ENCODE measurements at places on chromosomes 5 and 9.

DNA sequence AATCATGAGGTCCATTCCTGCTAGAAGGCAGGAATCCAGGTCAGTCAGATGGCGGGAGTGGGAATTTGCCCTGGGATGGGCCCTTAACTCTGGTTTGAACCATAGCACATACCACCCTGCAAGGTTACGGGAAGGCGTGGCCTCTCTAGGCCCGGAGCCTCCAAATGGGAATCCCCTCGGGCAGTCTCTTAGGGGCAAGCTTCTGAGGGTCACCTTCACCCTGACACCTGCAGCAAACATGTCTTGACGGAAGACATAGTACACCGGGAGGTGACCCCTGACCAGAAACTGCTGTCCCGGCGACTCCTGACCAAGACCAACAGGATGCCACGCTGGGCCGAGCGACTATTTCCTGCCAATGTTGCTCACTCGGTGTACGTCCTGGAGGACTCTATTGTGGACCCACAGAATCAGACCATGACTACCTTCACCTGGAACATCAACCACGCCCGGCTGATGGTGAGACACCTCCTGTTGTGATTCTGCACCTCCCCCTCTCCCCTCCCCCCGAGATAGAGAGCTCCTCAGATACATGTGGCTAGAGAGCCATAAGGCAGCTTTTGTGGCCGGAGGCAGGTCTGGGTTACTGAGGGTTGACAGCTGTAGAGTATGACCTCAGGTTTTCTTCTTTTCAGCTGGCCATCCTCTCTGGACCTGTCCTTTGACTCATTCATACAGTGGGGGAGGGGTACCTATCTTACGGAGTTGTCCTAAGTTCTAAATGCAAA, 957 bp downstream of the PRELID1 start:
- H3K27ac ChIP-seq = peak overlapping the region; percentile 94
- no peak for DNase-seq
- no peaks in the 10 kb centered on the region for H3K27me3 ChIP-seq
- peaks cover 34% of the 10 kb centered on the region for H3K4me1 ChIP-seq
- peak overlapping the region; percentile 97 for H3K4me3 ChIP-seq
- H3K36me3 ChIP-seq = no peaks in the 10 kb centered on the region

DNA sequence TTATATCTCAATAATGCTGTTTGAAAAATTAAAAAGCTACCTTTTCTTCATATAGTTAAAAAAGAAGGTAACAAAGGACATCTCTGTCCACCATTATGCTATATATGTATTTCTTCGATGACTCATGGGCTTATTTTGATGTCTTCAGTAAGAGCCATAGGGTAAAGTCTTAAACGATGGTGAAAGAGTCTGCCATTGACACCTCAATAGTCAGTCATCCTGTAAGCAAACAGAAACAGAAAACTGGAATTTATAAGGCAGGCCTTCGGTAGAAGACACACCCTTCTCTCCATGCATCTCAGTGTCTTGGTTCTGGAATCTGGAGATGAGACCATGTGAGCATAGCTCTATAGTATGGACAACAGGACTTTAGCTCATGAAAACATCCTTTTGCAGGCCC, 87.0 kb upstream of the ZNF462 start:
- no peak overlapping the region for H3K4me3 ChIP-seq
- no peak for DNase-seq
- H3K36me3 ChIP-seq = no peaks in the 10 kb centered on the region
- no peaks in the 10 kb centered on the region for H3K4me1 ChIP-seq

DNA sequence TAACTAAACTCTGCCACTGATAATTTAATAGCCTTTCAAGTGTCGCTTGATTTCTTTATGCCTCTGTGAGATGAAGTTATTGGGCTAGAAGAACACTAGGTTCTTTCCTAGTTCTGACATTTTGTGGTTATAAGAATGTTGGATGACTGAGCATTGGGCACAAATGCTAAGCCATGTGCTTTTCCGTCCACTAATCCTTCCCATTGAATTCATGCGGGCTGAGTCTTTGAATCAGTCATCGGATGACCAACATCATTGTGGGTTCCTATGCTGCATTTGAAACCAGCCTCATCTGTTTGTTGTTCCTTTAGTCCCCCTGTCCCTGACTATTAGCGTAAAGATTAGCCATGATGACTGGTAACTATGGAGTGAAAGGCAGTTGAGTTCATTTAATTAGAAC, 58.5 kb downstream of the ALDH1A1 start:
- no peak overlapping the region for H3K4me3 ChIP-seq
- no peaks in the 10 kb centered on the region for H3K4me1 ChIP-seq
- no peaks in the 10 kb centered on the region for H3K36me3 ChIP-seq
- no peak overlapping the region for H3K27ac ChIP-seq
- DNase-seq = no peak

DNA sequence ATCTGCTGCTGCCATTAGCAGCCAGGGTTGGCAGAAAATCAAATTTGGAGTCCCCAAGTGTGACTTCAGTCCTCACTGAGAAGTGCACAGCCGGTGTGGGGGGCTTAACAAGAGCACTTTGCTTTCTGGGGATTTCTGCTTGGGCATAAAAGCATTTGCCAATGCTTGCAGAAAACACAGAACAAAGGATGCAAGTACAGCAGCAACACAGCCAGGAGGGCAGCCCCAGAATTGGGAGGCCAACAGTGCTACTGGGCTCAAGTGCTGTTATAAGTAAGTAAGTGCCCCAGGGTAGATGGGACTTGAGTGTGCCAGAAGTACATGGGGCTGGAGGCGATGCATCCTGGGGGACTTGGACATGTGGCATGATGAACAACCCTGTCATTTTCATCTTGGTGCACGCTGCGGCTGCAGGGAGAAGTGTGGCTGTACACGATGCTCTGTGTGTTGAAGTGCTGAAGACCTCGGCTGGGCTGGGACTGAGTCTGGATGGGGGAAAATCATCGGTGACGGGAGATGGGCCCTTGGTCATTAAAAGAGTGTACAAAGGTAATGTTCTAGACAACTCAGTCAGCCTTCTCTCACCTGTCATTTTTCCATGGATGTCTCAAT, 73.3 kb downstream of the GOLPH3 start:
- H3K27me3 ChIP-seq = no peaks in the 10 kb centered on the region
- peaks cover 14% of the 10 kb centered on the region for H3K36me3 ChIP-seq
- DNase-seq = no peak
- H3K4me1 ChIP-seq = no peaks in the 10 kb centered on the region
- no peak overlapping the region for H3K27ac ChIP-seq

DNA sequence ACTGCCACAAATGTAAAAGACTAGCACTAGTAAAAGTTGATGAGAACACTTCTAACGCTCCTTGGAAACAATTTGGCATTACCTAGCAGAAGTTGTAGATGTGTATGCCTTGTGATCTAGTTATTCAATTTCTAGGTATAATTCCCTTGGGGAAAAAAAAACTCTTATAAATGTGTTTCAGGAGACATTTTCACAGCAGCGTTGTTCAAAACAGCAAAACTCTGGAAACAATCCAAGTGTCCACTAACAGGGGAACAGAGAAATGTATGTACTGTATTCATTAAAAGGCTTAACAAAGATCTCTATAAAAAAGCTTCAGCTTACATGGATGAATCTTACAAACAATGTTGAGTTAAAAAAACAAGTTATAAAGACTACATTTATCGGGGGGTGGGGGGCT, 30.4 kb downstream of the NR3C1 start:
- H3K4me1 ChIP-seq = peaks cover 19% of the 10 kb centered on the region
- no peaks in the 10 kb centered on the region for H3K27me3 ChIP-seq
- no peaks in the 10 kb centered on the region for H3K36me3 ChIP-seq
- H3K4me3 ChIP-seq = no peak overlapping the region

GRCh38 chr9:89658931-89659330, 54.1 kb downstream of the GADD45G start:
- H3K4me3 ChIP-seq = no peak overlapping the region
- H3K27ac ChIP-seq = no peak overlapping the region
- no peaks in the 10 kb centered on the region for H3K36me3 ChIP-seq
- no peak for DNase-seq
- no peaks in the 10 kb centered on the region for H3K27me3 ChIP-seq
- no peaks in the 10 kb centered on the region for H3K4me1 ChIP-seq

DNA sequence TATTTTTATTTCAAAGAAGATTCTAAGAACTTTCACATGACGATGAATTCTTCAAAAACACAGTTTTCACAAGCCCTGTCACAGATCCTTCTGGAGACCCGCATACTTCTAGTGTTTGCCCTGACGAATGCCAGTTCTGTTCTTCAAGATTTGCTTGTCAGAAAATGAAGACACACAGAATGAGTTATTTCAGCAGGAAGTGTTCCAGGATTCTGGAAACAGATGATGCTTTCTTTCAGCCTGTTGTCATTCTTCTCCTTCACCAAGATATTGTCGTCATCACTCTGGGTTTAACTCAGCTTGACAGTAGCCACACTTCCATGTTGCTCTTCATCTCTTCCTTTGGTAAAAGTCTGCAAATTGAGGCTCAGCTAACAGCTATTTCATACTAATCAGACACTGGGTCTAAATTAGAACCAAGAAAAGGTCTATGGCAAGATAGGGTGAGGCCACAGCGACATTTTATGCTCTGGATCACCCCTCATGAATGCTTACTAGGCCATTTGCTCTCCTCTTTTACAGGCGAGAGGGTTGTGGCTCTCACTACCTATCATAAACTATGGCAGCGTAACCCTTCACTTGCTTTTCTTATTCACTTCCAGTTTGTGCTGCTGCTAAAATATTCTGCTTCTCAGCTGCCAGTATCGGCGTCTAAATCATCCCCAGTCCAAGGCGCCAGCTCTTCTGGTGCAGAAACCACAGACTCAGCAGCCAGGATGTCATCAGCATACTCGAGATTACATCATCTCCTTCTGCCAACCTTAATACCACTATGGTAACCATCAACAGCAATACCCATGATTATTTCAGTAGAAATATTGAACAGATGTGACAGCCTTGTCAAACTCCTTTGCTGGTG, 159.6 kb upstream of the TBCA start:
- DNase-seq = no peak
- no peaks in the 10 kb centered on the region for H3K36me3 ChIP-seq
- no peak overlapping the region for H3K27ac ChIP-seq
- no peaks in the 10 kb centered on the region for H3K27me3 ChIP-seq
- H3K4me1 ChIP-seq = no peaks in the 10 kb centered on the region
- no peak overlapping the region for H3K4me3 ChIP-seq

DNA sequence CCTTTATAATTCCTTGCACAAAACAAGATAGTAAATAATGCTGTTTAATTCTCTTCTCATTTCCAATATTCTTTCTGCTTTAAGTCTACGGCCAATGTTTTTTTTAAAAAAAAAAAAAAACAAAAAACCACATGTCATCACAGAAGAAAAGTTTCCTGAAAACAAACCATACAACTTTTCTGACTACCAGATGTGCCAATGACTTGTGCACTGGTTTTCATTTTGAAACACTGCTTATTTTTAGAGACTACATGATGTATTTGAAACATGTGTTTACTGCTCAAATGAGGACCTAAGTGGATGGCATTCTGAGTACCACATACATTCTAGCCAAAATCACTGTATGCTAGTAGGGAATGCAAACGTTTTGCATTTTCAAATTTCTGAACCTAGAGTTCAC, 167.9 kb downstream of the GLIS3 start:
- no peak overlapping the region for H3K4me3 ChIP-seq
- no peak overlapping the region for H3K27ac ChIP-seq
- no peak for DNase-seq
- no peaks in the 10 kb centered on the region for H3K4me1 ChIP-seq
- no peaks in the 10 kb centered on the region for H3K36me3 ChIP-seq

- H3K36me3 ChIP-seq = no peaks in the 10 kb centered on the region
- H3K4me3 ChIP-seq = no peak overlapping the region
- no peaks in the 10 kb centered on the region for H3K27me3 ChIP-seq
- no peak for DNase-seq
- H3K4me1 ChIP-seq = no peaks in the 10 kb centered on the region
- H3K27ac ChIP-seq = no peak overlapping the region
Observed at GRCh38 chr9:119924736-119925135, 555.5 kb upstream of the BRINP1 start.

DNA sequence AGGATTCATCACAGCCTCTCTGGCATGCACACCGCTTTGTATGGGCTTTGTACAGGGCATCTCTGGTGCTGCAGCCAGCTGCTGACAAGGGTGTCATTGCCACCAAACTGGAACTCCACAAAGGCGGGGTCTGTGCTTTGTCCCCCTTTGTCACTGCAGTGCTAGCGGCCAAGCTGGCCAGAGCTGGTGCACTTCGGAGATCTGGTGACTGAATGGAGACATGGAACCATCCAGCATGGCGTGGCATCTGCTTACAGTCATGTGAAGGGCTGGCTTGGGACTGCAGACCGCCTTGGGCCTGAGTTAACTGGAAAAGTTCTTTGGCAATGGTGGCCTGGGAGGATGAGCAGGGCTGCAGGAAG, 18.7 kb upstream of the COL5A1 start:
- H3K4me3 ChIP-seq = no peak overlapping the region
- H3K4me1 ChIP-seq = no peaks in the 10 kb centered on the region
- no peaks in the 10 kb centered on the region for H3K36me3 ChIP-seq

- no peak for DNase-seq
- H3K4me1 ChIP-seq = no peaks in the 10 kb centered on the region
- H3K27ac ChIP-seq = no peak overlapping the region
- H3K36me3 ChIP-seq = no peaks in the 10 kb centered on the region
Observed at GRCh38 chr5:97097326-97098230, 44.8 kb downstream of the LIX1 start.

DNA sequence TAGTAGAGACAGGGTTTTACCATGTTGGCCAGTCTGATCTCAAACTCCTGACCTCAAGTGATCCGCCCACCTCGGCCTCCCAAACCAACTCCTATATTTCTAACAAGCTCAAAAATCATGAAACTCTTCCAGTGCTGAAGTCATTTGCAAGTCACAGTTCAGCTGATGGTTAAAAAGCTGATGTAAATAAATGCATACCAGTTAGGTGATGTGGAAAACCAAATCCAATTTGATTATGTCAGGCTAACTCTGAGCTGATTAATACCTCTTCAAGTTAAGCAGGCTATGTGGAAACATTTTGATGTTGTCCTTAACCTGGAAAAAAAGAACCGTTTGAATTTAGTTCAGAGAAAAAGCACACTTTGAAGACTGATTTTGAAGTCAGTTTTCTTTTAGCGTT, 51.0 kb downstream of the TMEM252 start:
- H3K27me3 ChIP-seq = no peaks in the 10 kb centered on the region
- no peak overlapping the region for H3K27ac ChIP-seq
- H3K4me3 ChIP-seq = no peak overlapping the region
- no peak for DNase-seq

DNA sequence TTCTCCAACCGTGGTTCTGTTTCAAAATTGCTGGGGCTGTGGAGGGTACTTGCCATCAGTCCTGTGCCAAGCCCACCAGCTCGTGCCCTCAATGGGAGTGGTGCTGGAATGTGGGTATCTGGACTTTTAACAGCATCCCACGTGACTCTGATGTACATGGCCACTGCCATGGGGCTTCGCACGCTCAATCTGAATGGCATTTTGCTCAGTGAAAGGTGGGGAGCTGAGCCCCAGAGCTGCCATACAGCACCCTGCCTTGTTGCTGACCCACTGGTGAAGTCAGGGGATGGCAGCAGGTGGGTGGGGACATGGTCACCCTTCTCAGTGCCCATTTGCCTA, 16.6 kb upstream of the SYNPO start:
- no peak for DNase-seq
- peaks cover 50% of the 10 kb centered on the region for H3K4me1 ChIP-seq
- H3K4me3 ChIP-seq = no peak overlapping the region
- H3K27me3 ChIP-seq = no peaks in the 10 kb centered on the region
- no peaks in the 10 kb centered on the region for H3K36me3 ChIP-seq

Measured in Panc1 (cell line).